MV-4-11 (cell line): ENCODE measurements at places on chromosomes 13 and 19.

- DNase-seq = no peak
Measured at GRCh38 chr19:29583196-29583999, 22.7 kb upstream of the POP4 start.

GRCh38 chr13:110270507-110270906, 36.5 kb downstream of the COL4A1 start:
- no peak for DNase-seq

DNA sequence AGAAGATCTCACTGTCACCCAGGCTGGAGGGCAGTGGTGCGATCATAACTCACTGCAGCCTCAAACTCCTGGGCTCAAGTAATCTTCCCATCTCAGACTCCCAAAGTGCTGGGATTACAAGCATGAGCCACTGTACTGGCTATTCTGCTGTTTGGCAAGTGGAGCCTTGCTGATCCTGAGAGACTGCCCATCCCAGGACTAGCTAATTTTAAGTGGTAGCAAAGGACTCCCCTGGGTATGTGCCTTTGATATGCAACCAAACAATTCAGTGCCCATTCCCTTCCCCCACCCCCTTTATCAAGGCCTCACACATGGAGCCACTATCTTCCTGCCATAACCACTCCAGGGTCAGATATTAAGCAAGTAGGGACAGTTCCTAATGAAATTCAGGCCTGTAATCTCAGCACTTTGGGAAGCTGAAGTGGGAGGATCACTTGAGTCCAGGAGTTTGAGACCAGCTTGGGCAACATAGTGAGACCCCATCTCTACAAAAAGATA, 17.0 kb upstream of the ZNF460 start:
- DNase-seq = no peak

- DNase-seq = peak; percentile 94
Measured at GRCh38 chr13:86710013-86710412, 910.8 kb upstream of the SLITRK6 start.

GRCh38 chr13:108223687-108224503, 5.7 kb downstream of the ABHD13 start:
- no peak for DNase-seq

- no peak for DNase-seq
Measured at GRCh38 chr13:79796136-79796535, 315.2 kb downstream of the NDFIP2 start.

GRCh38 chr19:36916991-36917390, 859 bp downstream of the ZNF568 start:
- no peak for DNase-seq

DNA sequence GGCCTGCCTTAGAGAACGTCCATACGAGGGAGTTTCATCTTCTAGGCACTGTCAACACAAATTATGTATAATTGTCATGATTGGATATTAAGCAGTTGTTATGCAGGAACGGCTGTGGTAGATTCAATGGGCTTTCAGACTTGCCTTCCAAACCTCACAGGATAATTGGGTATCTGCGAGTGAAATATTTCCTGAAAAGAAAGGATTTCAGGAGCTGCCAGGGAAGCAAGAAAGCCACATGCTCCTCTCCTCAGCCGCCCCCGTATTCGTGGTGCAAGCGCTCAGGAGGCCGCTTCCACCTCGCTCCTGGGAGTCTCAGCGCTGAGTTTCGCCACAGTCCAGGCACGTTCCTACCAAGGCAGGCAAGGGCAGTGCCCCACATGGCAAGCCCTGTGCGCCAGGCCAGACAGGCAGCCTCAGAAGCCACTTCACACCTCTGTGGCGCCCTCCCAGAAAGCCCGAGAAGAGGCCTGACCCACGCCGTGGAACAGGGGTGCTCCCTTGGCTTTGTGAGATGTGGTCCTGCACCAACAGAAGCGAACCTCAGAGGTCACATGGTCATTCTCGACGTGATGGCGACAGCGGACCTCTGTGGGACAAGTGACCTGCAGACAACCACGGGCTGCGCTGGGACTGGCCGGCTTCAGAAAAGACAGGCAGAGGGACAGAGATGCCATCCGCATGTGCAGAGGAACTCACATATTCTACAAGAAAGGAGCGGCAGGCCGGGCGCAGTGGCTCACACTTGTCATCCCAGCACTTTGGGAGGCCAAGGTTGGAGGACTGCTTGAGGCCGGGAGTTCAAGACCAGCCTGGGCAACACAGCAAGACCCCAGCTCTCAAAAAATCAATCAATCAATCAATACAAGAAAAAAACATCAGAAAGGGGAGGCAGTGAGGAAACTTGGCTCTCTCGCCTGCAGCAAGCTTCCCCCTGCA, 41.4 kb downstream of the CEBPG start:
- DNase-seq = peak; percentile 25

DNA sequence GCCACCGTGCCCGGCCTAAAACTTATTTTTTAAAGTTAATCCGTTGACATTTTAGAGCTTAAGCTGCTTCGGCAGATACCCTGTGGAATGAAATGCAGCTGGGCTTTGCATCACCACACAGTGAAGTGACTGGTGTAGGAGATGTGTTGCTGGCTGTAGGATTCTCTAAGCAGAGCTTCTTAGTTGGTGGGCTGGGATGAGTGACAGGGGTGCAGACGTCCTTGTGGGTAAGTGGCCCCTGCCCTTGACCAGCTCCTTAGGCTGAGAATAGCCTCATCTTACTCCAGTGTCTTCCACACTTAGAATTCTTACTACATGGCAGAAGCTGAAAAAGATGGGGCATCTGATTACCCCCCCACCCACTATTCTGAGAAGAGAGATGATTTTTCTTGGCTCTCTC, 11.6 kb downstream of the GATAD2A start:
- DNase-seq = no peak

GRCh38 chr13:112001571-112001970, 65.4 kb upstream of the SOX1 start:
- DNase-seq = no peak

DNA sequence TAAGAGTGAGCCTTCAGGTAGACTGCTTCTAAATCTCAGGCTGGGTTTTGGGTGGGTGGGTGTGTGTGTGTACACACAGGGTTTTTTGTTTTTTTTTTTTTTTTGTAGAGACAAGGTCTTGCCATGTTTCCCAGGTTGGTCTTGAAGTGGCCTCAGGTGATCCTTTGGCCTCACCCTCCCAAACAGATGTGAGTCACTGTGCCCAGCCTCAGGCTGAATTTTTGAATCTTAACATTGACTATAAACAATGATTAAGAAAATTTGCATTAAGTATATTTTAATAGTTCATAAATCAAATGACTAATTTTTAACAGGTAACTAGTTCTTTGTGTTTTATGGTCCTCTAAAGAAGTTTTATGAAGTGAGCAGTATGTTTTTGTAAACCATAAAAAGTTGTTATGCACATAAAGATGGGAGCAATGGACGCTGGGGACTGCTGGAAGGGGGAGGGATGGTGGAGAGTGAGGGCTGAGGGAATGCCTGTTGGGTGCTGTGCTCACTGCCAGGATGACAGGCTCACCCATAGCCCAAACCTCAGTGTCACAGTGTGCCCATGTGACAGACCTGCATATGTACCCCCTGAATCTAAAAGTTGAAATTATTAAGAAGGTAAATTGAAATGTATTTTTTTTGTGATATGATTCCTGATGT, 60.2 kb downstream of the ZNF136 start:
- no peak for DNase-seq

DNA sequence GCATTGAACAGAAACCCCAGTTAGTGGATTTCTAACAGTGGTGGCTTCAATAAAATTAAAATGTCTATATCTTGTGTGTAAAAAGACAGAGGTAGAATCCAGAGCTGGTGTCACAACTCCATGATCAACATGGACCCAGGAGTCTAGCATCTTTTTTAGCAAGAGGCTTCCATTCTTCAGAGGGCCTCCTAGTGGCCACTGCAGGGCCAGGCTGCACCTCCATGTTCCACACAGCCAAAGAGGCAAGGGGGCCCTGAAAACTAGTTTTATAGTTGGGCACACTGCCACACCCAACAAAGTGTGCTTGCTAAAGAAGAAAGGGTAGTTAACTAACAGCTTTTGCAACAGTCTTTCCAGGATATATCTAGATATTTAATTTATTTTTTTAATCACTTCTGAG, 12.9 kb downstream of the N4BP2L1 start:
- DNase-seq = peak; percentile 18

DNA sequence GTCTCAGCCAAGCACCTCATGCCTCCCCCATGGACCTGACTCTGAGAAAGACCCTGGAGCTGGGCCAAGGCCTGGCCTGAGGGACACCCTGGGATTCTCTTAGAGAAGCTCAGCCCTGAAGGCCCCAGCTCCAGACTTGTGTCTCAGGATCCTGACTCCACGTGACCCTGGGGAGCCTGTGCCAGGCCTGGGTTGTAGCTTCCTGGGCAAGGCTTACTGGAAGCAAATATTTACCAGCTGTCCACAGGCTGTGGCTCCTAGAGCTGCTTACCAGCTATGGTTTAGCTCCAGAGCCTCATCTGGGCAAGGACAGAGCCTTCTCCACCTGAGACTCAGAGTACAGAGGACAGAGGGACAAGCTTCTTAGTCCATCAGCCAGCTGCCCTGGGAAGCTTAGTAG, 61.0 kb upstream of the CEACAM8 start:
- DNase-seq = no peak

DNA sequence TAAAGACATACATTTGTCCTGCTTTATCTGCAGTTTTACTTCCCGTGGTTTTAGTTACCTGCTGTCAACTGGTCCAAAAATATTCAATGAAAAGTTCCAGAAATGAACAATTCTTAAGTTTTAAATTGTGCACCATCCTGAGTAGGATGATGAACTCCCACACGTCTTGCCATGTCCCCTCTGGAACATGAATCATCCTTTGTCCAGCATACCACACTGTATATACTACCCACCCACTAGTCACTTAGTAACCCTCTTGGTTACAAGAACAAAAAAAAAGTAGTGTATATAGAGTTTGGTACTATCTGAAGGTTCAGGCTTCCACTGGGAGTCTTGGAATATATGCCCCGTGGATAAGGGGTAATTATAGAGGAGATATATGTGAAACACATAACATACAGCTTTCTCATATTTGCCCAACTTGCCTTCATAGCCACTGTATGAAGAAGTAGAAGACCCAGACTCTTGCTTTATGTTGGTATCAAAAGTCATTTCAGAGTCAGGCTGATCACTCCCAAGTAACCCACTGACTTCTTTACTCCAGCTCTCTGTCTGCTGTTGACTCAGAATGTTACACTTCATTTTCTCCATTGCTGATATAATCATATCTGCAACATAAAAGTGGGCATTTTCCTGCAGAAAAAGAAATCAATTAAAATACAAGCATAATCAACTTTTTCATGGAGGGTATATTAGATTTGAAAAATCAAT, 19.3 kb downstream of the RUBCNL start:
- no peak for DNase-seq

- DNase-seq = peak; percentile 67
Measured at GRCh38 chr19:39843919-39844793, 2.0 kb downstream of the FBL start.

DNA sequence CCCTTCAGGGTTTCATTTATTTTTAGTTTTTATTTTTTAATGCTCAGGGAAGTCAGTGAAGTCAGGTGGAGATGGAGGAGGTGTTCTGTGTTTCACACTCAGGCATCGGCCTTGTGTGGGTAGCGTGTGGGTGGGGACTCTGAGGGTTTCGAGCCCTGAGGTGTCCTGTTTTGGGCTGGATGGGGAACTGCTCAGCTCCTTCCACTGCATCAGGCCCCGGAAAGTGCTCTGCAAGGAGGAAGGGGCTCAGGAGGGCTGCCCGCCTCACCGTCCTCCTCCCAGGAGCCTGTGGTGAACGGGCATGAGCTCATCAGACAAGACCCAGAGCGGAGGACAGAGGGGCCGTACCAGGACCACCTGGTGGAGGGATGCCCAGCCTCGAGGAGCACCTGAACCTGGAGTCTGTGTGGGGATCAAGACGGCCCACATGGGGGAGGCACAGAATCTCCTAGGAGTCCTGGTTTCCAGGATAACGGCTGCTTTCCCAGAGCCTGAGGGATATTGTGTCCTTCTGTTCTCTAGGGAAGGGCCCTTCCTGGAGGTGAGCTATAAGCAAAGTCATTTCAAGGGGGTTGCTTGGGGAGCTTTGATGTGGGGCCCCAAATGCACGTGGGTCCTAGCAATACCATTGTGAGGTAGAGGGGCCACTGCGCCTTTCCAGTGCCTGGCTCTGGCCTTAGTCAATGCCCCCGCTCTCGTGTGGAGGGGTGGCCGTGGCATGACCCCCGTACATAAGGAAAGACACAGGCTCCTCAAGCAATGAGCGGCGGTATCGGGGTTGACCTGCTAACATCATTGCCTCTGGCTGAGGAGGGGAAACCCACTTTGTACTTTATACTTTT, 13.5 kb upstream of the GAS6 start:
- DNase-seq = no peak

DNA sequence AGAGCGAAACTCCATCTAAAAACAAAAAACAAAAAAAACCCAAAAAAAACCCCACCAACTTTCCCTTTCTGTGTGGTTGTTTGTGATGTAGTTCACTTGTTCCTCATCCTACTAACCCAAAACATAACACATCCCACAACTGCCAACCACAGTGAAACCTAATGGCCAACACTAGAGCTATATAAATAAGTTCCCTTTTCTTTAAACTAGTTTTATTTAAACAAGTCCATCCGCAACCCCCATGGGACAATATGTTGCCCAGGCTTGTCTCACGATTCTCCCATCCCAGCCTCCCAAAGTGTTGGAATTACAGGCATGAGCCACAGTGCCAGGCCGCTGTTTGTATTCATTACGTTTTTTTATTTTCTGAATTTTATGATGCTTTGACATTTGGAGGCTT, 71.2 kb upstream of the ADGRE5 start:
- DNase-seq = peak; percentile 96

GRCh38 chr19:12000152-12000981, 35.1 kb downstream of the ZNF433 start:
- no peak for DNase-seq

GRCh38 chr19:5512715-5513114, 55.0 kb downstream of the TINCR start:
- DNase-seq = no peak

DNA sequence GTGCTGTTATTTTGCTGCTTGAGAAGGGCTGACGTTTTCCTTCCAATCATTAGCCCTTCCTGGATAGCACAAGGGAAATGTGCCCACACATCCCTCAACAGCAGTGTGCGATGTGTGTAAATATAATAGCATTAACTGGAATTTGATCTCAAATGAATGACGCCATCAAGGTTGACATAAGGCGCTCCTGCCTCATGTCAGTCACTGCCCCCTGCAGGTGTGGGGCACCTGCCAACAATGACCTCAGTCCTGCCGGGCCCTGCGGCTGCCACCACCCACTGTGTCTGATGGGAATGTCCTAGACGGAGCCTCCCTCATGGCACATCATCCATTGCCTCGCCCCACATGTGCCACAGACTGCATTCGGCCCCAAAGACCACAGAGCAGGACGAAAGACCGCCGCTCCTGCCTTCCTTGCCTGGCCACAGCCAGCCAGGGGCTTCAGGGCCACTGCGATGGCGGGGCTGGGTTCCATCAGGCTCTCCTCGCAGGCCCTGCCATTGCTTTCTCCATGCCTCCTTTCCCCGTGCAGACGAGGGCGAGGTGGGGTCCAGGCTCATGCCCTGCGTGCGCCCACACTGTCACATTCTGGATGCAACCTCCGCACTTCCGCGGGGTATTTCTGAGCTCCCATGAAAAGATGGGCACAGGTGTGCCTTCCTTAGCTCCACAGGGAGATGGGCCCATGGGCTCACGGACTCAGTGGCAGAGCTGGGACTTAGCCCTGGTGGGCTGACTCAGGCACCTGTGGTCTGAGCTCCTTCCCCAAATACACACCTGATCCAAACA, 146.7 kb downstream of the SOX1 start:
- no peak for DNase-seq

- DNase-seq = no peak
Measured at GRCh38 chr13:113216254-113217048, 7.0 kb downstream of the CUL4A start.

- peak; percentile 22 for DNase-seq
Measured at GRCh38 chr19:39325778-39326665, 5.4 kb upstream of the LRFN1 start.
